ENCODE measurements at places on chromosomes 2 and 18.

DNA sequence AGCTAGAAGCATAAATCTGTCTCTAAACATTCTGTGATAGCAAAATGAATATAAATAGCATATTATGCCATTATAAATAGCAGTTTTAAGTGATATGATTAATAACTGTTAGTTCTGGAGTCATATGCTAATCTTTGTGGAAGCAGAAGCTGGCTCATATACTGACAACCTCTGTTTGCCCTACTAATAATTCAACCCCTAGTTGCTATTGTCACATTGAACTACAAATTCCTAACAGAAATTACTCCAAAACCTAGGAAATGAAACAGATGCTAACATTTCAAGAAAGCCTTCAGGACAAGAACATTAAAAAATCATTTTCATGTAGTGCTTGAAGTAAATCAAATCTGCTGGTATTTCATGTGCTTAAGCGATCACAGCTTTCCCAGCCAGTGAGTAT is 28.2 kb downstream of the CALCRL start:
- no peak for DNase-seq

DNA sequence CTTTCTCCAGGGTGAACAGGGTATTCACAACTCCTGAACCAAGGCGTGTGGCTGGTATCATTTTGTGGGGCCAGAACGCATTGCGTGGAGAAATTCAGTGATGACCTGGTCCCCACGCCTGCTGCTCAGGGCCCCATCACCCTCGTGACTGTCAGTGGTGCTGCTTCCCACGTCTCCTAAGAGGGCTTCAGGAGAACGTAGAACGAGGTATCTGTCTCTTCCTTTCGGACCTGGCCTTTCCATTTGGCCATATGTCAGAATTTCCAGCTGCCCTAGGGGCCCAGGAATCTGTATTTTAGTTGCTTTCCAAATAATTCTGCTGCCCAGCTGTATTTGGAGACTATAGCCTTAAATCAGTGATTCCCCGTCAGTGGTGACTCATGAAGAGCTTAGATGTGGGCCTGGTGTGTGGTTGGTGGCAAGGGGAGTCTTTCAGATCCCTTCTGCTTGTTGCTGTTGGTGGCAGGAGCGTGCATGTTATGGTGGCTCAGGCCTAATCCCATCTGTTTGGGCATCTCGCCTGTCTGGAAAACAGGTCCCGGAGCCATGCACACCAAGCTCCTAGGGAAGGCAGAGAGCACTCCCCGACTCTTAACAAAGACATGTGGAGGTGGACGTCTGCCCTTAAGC is 56.4 kb downstream of the NPAS2 start:
- peak; percentile 12 for DNase-seq

GRCh38 chr2:84840306-84840705 is 40.6 kb downstream of the TRABD2A start:
- no peak for DNase-seq

DNA sequence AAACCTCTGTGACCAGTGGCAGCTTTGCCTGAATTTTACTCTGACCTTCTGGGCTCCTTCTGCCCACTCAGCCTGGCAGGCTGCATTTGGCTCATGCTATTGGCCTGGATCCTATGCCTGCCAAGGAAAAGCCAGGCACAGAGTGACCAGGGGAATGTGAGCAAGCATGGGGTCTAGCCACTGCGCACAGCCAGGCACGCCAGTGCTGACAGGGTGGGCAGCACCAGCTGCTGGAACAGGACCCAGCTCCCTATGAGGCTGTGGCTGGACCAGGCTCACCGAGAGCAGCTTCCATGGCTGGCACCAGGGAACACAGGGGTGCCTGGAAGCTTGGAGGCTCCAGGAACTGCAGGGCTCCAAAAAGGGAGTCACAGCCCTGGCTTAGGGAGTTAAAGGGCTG is 311.5 kb upstream of the SYT4 start:
- no peak for DNase-seq

GRCh38 chr2:158795195-158795924 is at the start of gene DAPL1:
Gene DAPL1, plus strand, starts transcription at chr2:158795317. Its CDS starts 56 bp downstream, at chr2:158795373.
- no peak for DNase-seq

DNA sequence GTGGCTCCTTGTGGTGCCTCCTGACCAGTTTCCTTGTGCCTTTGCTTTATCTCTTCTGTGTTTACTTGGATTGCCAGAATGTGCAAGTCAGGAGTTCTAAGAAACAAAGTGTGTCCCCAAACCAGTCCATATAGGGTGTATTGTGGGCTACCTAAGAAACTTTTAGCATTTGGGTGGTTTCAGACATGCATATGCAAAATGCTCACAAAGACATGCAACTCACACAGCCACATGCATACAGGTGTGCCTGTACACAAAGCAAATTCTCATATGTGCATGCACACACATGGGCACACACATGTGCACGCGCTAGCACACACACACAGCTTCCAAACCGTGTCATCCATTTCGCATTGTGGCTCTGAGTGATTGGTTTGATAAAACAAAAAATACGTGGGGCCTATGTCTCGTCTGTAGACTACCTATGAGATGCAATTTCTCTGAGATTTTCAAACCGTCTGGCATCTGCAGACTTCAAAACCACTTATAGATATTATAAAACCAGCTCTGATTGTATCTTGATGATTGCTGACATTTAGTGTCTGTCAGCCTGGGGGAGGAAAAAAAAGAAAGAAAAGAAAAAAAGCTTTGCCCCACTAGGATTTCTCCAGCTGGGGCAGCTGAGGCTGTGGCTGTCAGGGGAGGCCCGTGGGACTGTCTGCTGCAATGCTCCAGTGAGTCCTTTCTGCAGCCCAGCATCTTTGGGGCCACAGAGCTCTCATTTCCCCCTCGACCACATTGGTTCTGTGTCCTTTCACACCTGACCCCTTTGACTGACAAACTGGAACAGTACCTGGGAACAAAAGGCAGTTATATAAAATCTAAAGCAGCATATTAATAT is 556.1 kb downstream of the CMPK2 start:
- no peak for DNase-seq

- DNase-seq = no peak
Measured at GRCh38 chr2:28704621-28705020, 47.0 kb upstream of the PPP1CB start.

GRCh38 chr2:16925145-16925544 is 259.5 kb upstream of the CYRIA start:
- no peak for DNase-seq

DNA sequence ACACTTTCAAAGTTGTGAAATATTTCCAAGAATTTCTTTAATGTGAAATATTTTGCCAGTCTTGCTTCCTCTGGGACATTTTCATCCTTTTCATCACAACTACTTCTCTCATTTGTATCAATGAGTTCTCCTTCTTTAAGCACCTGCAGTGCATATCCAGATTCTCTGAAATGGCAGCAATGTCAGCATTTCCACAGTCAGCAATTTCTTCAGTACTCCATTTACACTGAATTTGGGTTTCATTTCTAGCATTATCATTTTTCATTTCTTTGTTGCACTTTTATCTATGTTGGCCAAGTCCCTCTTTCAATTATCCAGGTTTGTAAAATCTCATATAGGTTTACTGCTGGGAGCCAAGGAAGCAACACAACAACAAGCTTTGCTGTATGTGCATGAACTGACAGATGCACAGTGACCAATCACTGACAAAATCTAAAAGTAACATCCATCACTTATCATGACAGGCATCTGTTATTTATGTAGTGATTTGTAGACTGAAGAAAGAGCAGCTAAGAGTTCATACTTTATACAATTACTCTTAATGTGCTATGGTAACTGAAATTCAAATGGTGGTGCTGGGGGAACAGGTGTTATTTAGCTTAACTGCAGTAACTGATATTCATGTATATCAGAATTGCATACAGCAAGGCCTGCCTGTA is 43.9 kb downstream of the SS18 start:
- DNase-seq = no peak

GRCh38 chr2:143480601-143481236 is 351.5 kb downstream of the ARHGAP15 start:
- DNase-seq = no peak

DNA sequence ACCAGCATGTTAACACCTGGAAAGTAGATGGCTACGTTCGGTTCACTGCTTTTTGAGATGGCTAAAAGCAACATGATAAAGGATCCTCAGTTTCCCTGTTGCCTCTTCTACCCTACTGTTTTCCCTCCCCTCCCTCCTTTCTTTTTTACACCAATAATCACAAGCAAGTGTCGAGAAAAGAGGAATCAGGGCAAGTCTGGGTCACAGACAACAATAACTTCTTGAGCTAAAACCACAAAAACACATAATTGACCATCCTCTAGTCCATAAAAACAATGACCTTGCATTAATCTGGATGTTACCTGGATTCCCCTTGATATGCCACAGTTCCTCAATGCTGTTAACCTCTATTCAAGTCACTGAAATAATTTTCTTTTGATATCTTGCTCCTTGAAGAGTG is 736.6 kb upstream of the GCFC2 start:
- DNase-seq = no peak
